ENCODE measurements at places on chromosomes 13 and 19. TPM values are rescaled to one million over a fixed set of nuclear protein-coding genes. Genes with fewer than 3 reads are reported as not detected.

ERICH4 gene
- not detected for total RNA-seq

SLC25A41 gene
- total RNA-seq, result 0.44 TPM

SNRPD2 gene
- 602 TPM for total RNA-seq

ARL11 gene
- total RNA-seq, result 2.1 TPM

KRTDAP gene
- total RNA-seq, result not detected

CD209 gene
- total RNA-seq, result not detected

PALM3 gene
- total RNA-seq, result not detected

FZR1 gene
- 61.4 TPM for total RNA-seq

FAM216B gene
- total RNA-seq, result not detected

CACNG6 gene
- total RNA-seq, result not detected

PPP2R1A gene
- total RNA-seq, result 168 TPM

ZNF554 gene
- 1.1 TPM for total RNA-seq

SULT2A1 gene
- total RNA-seq, result not detected

ZNF98 gene
- not detected for total RNA-seq

C19orf81 gene
- total RNA-seq, result not detected

IZUMO2 gene
- total RNA-seq, result not detected

RNF225 gene
- total RNA-seq, result 0.61 TPM

NLRP4 gene
- not detected for total RNA-seq

ZNF560 gene
- total RNA-seq, result not detected

NUFIP1 gene
- 7.7 TPM for total RNA-seq

Data from activated CD8-positive, alpha-beta memory T cell treated with anti-CD3 and anti-CD28 coated beads, Interleukin-2, amount 10 ng/mL, durations not matched to agents 7 days and 5 days (primary cell).